ENCODE measurements at places on chromosomes 6 and 20. TPM values are rescaled to one million over a fixed set of nuclear protein-coding genes. Genes with fewer than 3 reads are reported as not detected.

NOL4L gene
- polyA plus RNA-seq: 29.9 TPM

CLIC5 gene
- 10.5 TPM for polyA plus RNA-seq

CAGE1 gene
- 0.26 TPM for polyA plus RNA-seq

HLA-DOB gene
- not detected for polyA plus RNA-seq

MYCT1 gene
- 0.84 TPM for polyA plus RNA-seq

MRAP2 gene
- polyA plus RNA-seq: 17.4 TPM

SRSF6 gene
- 47.3 TPM for polyA plus RNA-seq

WFDC12 gene
- not detected for polyA plus RNA-seq

FLRT3 gene
- 6.3 TPM for polyA plus RNA-seq

PPIL6 gene
- 8.7 TPM for polyA plus RNA-seq

PPP1R14C gene
- polyA plus RNA-seq: 190 TPM

GPLD1 gene
- polyA plus RNA-seq: 0.39 TPM

FAM162B gene
- 0.56 TPM for polyA plus RNA-seq

PTPRK gene
- polyA plus RNA-seq: 48.3 TPM

OR2H1 gene
- polyA plus RNA-seq: not detected

NT5E gene
- polyA plus RNA-seq: 3.2 TPM
